HEK293T (cell line): ENCODE measurements at places on chromosomes 1 and 21.
A peak's percentile ranks its signal among the peaks of the same experiment; 100 is the strongest.

- no peak for DNase-seq
Measured at GRCh38 chr1:39063775-39064174, 37.6 kb downstream of the NDUFS5 start.

DNA sequence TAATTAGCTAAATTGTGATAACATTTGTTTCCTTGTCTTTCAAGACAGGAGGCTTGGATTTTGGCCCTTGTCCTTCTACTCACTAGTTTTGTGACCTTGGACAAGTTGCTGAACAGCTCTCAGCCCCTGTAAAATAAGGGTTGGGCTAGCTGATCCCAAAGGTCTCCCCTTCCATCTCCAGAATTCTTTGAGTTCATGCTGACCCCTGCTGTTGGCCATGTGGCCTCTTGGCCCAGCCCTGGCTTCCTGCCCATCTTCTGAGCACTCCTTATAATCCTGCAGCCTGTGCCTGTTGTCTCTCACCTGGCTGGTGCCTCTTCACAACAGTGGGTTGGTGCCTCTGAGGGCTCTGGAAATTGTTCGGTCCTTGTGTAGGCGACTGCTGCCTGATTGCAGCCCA, 10.1 kb downstream of the PTGFRN start:
- no peak for DNase-seq

DNA sequence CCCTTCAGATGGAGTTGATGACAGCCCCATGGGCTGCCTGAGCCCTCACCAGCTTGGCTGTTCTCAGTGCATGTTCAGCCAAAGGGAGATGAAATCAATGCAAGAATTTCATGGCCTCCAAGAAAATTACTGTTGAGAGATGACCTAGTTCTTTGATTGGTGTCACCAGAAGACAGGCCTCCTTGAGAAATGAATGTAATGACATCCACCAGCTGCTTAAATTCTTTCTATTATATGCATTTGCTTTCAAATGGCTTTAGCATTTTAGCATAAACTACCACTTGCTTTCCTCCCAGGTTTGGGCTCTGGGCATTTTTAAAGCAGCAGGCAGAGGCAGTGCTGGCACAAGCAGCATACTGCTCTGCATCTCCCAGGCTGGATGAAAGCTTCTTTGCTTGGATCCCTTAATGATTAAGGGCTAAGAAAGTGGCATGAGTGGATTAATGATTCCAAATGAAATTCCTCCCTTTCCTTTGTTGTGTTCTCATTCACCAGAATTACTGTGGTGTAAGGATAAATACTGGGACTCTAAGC, 278.4 kb downstream of the ZNF326 start:
- no peak for DNase-seq

DNA sequence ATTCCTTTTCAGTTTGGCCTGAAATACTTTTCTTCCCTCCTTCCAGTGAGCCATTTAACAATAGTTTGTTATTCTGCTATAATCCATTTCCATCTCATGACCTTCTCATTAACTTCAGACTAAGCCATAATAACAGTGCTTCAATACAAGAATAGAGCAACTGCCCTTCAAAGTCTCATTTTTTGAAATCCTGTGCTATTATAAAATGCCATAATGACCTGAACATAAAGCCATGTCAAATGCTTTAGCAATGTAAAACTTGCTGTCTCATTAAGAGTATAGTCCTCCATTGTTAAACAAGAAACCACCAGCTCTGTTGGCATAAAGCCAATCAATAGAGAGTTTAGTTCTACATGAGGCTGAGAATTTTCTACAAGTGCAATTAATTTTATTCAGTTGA, 9.6 kb upstream of the PIGK start:
- no peak for DNase-seq

DNA sequence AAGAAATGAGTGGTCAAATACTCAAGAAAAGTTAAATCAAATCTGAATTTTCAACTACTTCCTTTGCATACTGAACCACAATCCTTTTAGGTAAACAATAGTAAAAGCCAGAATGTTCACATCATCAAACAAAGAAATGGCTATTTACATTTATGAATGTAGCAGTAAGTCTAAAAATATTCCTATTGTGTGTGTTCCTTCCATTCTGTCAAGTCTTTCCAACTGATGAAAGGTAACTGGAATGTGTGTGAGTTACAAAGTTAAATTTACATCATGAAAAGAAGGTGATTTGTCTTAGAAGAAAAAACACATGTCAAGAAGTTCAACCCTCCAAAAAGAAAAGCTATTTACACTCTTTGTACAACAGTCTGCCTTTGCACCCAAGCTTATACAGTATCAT, 203.1 kb downstream of the SIPA1L2 start:
- no peak for DNase-seq

DNA sequence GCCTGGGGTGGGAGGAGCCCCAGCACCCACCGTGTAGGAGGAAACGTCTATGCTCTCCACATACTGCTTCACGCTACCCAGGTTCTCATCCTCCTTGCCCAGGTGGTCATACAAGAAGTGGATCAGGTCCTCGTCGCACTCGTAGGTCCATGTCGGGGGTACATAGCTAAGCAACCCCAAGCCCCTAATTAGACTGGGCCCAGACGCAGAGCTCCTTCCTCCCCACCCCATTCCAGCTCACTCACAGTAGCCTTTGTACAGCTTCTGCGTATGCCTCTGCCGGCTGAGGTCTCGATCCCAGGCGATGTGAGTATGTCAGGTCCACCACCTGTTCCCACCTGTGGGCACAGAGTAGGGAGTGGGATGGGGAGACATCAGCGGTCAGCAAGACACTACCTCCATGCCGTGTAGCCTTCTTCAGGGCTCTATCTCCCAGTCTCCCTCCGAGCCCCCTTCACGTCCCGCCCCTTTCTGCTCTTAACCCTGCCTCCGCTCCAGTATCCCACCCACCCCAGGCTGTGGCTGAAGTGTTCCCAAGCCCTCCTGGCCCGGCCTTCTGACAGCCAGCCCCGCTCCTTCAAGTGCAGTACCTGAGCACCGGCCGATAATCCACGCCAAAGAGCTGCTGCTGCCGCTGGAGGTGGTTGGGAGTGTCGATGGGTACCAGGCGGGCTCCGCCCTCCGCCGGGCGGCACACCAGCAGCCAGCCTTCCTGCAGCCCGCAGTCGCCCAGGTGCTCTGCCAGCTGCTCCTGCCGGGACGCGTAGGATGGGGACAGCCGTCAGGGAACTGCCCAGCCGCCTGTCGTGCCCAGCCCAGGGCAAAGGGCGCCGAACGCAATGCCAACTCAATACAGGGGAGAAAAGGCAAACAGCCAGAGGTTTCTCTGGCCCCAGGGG, 919 bp downstream of the HECTD3 start:
- DNase-seq = peak; percentile 34

GRCh38 chr21:43885721-43886120, 20.7 kb downstream of the AGPAT3 start:
- DNase-seq = no peak

DNA sequence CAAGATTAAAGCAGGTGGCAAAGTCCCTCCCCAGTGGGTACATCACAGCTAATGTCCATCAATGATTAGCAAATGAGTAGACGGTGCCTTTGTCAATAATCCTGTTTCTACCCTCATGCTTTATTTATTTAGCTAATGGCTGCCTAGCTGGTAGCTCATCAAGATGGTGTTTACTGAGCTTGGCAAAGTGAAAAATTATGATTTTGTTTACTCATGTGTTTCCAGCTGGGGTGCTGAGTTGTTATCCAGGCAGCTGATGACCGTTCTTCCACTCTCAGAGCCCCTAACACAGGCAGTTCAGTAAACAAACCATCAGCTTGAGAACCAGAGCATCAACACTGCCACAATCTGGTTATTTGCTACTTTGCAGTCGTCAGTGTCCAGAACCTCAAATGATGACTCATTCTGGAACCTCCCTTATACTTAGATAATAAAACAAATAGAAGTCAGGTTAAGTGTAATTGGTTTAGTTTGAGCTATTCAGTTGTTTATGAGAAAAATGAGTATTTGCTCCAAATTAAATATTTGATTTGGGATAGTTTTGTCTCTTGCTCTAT, 163.9 kb downstream of the ST6GALNAC5 start:
- no peak for DNase-seq

DNA sequence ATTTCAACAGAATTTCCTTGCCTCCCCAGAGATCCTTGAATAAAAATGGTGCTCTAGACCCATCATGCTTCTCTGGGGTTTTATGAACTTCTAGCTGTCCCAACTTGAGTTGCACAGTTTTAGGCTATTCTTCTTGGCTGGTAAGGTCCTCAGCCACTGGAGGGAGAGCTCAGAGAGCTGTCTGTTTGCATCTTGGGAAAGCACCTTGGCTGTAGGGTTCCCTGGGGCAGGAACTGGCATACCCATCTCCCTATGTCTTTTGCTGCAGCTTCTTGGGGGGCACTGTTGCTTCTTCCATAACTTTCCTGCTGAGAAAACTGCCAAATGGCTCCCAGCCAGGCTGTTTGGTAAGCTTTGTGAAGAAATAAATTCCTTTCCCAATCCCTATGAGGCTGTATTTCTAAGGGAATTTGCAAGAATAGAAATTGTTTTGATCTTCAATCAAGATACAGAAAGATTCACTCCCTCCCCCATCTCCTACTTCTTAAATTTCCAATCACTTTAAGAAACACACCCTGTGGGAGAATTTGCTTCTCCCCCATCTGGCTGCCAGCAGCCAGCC, 8.2 kb upstream of the FMOD start:
- no peak for DNase-seq

GRCh38 chr1:65108025-65108642, 39.9 kb upstream of the AK4 start:
- DNase-seq = no peak

DNA sequence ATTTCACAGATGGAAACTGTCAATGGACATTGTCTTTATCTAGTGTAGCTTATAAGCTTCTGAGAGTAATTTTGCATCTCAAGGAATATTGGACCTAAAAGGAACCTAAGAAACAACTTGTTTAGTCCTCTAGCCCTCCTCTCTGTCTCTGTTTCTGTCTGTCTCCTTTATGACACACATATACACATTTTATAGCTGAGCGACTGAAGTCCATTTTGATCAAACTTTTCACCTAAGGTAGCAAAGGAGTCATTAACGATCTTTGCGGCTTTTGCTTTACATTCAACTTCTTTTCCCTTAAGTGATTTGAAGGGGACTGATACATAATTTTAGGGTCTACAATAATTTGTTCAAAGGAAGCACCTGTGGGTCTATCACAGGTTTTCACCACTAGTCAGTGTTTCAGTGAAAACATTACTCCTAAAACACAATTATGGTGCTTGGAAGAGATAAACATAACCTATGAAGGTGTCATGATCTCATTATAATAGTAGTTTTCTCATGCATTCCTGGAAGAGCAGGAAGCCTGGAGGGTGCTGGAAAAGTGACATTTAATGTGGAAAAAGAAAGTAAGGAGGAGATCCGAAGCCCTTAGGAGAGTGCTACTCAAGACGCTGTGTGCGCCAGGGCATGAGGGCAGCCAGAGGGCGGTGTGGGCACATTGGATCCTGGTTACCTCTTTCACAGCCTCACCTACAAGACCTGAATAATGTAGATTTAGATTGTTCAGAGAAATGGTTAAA, 248.6 kb downstream of the DNM3 start:
- DNase-seq = peak; percentile 12
